ENCODE measurements at places on chromosomes 13 and 19.

DNA sequence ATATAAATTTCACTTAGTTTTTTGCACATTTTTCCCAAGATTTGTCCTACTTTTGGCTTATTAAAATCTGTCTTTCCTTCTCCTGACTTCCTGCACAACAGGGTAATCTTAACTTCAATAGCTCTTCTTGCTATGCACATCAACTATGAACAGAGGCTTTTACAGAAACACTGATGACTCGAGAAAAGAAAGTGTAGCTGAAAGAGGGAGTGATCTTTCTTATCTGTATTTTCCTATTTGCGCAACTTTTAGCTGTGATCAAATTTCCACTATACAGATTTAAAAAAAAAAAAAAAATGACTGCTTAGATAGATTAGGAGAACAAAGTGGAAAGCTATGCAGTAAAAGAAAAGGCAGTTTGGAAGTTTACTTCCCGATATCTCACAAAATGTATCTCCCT lies 406.9 kb downstream of the LIG4 start:
- no peak for DNase-seq

DNA sequence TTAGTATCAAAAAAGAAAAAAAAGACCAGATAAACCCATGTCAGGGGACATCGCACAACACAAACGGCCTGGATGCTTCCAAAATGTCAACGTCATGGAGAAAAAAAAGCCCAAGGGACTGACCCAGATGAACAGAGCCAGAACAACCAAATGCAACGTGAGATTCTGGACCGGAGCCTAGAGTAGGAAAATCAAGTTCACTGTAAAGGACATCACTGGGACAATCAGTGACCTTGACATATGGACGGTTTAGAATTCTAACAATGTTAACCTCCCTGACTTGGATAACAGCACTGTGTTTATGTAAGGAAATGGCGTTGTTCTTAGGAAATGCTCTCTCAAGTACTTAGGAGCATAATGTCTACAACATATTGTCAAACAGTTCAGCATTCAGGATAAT lies 15.1 kb upstream of the EMP3 start:
- no peak for DNase-seq

DNA sequence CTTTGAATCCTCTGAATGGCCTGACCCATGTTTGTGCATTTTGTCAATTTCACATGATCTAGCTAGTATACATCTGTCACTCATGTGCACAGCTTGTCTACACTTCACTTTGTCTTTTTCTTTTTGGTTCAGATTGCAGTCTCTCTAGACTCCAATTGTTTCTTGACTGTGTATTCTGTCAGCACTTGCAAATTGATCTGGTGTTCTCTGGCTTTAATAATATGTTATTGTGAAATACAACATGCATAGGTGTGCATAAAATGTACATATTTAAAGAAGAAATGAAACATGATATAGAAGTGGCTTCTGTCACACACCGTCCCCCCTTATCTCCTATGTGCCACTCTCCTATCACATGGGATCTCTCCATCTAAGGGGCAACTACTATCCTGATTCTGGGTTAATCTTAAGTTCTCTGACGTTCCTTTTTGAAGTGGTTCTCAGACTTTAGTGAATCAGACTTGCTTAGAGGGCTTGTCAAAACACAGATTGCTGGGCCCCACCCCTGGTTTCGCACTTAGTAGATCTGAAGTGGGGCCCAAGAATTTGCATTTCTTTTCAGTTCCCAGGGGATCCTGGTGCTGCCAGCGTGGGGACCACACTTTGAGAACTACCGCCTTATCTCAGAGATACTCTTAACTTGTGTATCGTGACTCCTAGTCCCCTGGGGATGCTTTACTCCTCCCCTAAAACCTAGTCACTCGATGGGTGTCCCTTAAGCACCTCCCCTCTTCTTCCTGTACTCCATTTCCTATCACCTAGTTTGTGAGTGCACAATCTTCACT lies 5.8 kb downstream of the KRTDAP start:
- DNase-seq, result no peak

DNA sequence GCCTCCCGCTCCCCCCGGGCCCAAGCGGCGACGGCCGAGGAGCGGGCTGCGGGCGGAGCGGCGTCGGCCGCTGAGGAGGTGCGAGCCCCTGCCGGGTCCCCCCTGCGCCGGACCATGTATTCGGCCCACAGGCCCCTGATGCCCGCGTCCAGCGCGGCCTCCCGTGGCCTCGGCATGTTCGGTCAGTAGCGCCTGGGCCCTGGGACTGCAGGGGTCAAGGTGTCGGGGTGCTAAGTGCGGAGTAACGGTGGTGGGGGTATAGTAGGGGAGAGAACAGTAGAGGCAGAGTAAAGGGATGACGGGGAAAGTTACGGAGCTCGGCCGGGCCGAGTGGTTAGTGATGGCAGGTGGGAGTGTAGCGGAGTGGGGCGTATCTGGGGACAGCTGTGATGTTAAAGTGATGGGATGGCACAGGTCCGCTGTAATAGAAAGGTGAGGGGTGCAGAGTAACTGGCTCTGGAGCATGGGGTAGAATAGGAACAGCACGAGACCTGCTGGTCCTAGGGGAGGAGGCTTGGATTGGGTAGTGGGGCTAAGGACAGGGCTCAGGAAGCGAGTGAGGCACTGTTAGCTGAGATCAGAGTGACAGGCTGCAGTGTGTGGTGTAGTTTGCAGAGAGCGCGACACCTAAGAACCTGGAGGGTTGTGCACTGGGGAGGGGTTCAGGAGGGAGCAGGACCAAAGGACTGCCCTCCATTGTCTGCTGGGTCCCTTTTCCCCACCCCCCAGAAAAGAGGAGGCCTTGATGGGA lies 15.7 kb downstream of the CIC start:
- DNase-seq, result no peak

DNA sequence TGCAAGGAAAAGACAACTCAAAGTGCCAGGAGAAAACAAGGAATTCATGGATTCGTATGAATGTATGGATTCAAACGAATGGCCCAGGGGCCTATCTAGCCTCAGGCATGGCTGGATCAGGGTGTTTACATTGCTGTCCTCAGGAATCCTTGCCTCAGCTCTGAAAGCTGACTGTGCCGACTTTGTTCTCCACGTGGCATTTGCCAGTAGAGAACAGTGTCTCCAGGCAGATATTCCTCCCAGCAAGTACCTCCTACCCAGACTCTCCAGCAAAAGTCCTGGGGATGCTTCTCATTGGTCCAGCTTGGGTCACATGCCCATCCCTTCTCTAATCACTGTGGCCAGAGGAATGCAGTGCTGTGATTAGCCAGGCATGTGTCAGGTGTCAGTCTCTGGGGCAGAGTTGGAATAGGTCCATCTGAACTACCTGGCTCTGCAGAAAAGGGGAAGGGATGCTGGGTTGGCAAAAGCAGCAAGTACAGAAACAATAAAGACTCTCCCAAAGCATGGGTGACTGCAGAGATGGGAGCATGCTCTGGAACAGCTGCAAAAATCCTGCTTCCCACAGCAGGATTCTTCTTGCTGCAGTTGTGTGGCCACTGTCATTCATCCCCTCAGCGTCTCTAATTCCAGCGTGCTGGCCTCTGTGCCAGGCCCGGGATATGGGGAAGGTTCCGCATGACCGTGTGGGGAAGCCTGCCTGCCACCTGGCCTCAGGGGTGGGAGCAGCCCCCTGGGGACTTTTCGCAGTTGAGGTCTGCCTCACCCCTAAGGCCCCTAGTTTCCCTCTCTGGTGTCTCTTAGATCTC lies 30.0 kb downstream of the CCNE1 start:
- peak; percentile 94 for DNase-seq
